ENCODE measurements at places on chromosomes 7 and 10.
A peak's percentile ranks its signal among the peaks of the same experiment; 100 is the strongest.

- DNase-seq: no peak
Measured at GRCh38 chr10:110074758-110075671, 67.2 kb downstream of the ADD3 start.

DNA sequence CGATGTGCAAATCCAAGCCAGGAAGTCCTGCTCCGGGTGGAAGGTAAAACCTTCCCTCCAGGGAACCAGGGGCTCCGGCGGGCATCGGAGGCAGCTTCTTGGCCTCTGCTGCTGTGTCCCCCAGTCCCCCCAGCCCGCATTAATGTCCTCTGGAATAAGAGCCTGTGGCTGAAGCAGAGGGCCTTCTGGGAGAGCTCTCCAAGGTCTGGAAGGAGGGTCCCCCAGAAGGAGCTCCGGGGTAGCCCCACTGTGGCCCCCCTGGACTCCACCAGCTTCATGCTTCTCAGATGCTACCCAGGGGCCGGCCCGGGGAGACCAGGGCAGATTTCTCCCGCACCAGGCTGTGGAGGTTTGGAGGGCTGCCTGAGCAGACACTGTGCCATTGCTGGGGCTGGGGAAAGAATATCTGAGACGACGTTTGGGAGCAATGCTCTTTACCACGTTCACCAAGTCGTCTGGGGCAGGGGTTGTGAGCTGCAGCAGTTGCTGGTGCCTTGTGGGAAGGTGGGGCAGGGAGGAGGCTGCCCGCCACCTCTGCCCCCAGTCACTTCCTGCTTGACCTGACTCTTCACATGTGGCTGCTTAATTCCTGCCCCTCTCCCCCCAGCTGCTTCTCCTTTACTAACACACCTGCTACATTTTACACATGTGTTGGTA lies 8.3 kb downstream of the ZNF853 start:
- DNase-seq: no peak

- DNase-seq: no peak
Measured at GRCh38 chr7:11403781-11404180, 428.2 kb downstream of the THSD7A start.

DNA sequence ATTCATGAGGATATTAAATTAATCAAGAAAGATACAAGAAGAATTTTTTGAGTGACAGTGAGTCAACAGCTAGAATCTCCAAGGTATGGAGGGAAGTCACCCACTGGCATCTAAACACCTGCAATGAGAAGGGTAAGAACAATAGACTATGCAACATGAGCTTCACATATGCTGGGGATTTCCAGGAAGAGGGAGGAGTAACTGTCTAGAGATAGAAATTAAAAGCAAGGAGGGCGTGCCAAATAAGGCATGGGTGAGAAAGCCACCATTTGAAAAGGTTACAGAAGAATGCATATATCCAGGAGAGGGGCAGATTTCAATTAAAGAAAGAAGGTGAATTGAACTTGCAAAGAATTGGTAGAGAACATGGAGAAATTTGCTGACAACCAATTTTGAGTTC lies 365.7 kb downstream of the GPR37 start:
- DNase-seq: no peak

DNA sequence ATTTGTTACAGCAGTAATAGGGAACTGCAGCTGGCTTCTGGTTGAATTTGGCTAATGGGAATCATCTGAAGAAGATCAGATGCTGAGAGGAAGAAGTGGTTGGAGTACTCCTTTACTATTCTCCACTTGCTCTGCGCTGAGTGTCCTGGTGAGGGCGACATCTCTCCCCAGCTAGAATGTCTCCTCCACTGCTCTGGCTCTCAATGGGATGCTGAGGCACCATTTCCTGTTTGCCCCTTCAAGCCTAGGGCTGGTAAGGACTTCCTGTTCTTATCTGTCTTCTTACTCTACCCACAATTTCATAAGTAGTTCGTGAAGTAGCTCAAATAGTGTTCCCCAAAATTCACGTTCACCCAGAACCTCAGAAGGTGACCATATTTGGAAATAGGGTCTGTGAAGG lies 43.2 kb upstream of the TES start:
- DNase-seq: no peak

DNA sequence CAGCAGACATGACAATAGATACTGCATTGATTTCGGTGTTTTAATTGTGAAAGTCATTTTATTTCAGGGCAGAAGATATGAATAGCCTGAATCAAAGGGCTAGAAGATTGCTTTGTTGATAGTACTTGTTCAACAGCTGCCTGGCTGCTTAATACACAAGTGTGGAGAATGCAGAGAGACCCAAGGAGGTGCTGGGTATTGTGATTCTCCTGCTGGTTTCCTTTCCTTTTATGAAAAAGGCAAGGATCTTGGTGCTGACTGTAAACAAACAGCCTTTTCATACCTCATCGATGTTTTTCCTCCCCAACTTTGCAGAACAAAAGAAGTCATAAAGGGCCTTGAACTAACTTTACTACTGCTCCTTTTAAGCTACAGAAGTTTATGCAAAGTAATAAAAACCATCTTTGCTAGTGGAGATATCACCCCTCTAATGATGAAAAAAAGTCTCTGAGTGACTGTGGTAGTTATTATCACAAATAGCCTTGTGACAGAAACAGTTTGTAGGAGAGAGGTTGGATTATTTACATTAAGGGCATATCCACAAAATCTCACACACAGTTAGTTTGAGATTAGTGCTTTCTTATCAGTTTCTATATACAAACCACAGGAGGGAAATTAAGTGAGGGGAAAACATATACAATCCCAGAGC lies 800.0 kb downstream of the LRMDA start:
- DNase-seq: no peak

DNA sequence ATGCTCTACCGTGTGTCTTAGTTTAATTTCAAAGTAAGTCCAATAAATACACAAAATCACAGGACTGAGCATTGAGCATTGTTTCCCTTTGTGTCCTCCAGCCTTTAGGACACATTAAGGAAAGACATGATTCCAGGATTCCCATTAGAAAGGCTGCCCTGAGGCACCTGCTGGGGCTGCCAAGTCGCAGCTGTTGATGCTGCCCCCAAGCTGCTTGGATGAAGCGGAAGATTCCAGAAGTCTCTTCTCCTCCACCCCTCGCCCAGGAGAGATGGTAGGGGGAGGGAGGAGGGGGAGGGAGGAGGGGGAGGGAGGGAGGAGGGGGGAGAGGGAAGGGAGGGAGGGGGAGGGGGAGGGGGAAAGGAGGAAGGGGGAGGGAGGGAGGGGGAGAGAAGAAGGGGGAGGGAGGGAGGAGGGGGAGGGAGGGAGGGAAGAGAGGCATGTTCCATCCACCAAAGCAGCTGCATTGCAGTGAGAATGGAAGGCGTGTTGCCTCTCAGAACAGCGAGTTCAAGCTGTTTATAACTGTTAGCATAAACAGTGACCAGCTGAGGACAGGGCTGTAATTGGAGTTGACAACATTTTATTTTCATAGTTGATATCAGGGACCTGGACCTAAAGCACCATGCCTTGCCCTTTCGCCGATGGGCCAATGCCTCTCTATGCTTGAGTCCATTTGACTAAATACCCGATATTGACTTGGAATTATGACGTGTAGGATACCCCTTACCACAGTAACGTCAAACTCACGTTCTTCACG lies 67.3 kb downstream of the DIP2C start:
- DNase-seq: no peak

- peak; percentile 88 for DNase-seq
Measured at GRCh38 chr7:5692112-5692844, 89.2 kb downstream of the RNF216 start.

All from suppressor macrophage treated with lipopolysaccharide for 4 hours (primary cell).